ENCODE measurements at places on chromosomes 6 and 20.

DNA sequence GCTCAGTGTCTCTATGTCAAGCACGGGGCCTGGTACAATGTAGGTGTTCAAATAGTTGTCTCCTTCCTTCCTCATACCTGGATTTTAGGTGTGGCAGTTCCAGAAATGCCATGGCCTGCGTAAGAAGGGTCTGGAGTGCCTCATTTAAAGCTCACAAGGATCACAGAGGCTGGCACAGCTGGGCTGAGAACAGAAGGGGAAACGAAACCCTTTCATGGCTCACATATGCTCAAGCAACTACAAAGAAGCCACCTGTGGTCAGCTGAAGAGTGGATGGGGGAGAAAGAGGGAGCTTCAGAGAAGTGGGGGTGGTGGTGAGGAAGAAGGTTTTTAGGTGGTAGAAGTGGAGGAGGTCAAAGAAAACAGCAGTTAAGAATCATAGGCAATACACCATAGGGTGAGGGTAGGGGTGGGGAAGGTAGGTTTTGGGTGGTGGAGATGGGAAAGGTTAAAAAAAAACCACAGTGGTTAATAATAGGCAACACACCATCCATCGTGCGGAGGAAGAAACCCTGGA, 17.0 kb upstream of the TOP1 start:
- DNase-seq, result no peak

GRCh38 chr6:113570641-113571040, 286.5 kb upstream of the MARCKS start:
- no peak for DNase-seq

DNA sequence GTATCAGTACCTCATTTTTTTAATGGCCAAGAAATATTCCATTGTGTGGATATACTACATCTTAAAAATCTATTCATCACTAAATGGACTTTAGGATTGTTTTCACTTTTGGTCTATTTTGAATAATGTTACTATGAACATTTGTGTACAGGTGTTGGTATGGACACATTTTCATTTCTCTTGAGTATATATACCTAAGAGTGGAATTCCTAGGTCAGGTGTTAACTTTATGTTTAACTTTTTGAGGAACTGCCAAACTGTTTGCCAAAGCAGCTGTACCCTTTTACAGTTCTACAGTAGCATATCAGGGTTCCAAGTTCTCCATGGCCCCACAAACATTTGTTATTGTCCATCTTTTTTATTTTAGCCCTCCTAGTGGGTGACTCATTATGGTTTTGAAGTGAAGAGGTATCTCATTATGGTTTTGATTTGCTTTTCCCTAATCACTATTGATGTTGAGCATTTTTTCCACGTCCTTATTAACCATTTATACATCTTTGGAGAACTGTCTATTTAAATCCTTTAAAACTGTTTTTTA, 28.2 kb downstream of the DSTN start:
- DNase-seq, result no peak

- no peak for DNase-seq
Observed at GRCh38 chr20:36061754-36062153, 92.8 kb upstream of the EPB41L1 start.
